HS-5 (cell line): ENCODE measurements at places on chromosomes 4 and X.

DNA sequence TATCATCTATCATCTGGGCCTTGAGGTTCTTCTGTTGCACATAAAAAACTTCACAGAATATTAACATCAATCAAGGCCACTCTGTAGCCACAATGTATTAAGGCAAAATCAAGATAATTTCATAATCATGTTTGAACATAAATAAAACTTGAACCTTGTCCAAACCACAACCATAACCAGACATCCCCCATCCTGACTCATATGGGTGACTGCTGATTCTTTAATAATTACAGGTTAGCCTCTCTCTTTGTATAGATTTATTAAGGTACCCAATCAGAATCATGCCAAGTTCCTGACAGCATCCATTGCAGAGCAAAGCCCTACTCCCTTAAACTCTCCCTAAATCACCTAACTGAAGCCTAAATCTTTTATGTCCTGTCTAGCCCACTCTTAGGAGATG lies 16.7 kb upstream of the AREG start:
- DNase-seq: no peak

DNA sequence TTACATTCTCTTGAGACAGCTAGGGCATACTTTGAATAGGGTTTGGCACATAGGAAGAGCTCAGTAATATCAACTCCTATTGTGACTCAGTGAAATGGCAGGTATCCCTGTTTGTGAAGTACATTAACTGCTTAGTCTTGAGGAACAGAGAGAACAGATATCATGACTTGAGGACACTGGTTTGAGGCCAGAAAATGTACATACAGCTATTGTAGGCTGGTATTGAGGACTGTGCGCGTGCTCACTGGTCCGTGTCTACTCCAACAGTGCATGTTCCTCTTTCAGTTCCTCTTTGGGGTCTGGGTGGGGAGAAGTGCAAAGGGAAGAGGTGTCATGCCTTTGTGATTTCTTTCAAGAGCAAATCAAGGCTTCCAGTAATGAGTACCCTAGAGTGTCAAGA lies 34.6 kb upstream of the TBC1D9 start:
- no peak for DNase-seq

DNA sequence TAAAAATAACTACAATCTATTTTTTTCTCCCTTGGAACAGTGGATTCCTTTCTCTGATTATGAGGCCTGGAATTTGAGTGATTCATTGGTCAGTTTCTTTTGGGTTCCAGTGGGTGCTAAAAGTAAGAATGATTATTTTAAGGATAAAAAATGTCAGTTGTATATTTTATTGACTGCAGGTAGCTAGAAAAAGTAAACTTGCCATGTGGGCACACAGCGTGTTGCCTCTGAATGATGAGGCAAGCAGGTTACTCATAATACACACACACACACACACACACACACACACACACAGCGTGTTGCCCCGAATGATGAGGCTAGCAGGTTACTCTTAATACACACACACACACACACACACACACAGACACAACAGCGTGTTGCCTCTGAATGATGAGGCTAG lies 13.8 kb downstream of the GALNT7 start:
- DNase-seq: peak; percentile 62

GRCh38 chr4:36332023-36332781 lies 50.8 kb downstream of the DTHD1 start:
- no peak for DNase-seq

- no peak for DNase-seq
Observed at GRCh38 chrX:22015139-22015750, 16.9 kb upstream of the PHEX start.

GRCh38 chrX:68746988-68747387 lies 81.8 kb upstream of the EFNB1 start:
- no peak for DNase-seq

DNA sequence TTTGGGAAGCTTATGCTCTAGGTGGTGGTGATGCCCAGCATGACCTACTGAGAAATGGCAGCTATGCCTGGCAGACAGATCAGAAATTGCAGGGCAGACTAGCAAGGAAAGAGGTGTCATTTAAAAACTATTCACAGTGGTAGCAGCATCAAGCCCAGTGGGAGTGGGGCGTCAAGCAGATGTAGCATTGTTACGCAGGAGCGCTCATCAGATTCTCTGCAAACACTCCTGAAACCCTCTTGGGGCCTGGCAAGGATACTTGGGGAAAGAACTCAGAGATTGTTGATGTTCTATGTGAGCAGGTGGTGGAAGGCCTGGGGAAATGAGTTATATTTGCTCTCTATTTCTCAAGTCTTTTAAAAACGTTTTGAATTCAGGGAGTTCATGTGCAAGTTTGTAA lies 437.6 kb downstream of the RAPGEF2 start:
- DNase-seq: no peak

- no peak for DNase-seq
Observed at GRCh38 chrX:2793752-2794151, 35.0 kb upstream of the GYG2 start.

DNA sequence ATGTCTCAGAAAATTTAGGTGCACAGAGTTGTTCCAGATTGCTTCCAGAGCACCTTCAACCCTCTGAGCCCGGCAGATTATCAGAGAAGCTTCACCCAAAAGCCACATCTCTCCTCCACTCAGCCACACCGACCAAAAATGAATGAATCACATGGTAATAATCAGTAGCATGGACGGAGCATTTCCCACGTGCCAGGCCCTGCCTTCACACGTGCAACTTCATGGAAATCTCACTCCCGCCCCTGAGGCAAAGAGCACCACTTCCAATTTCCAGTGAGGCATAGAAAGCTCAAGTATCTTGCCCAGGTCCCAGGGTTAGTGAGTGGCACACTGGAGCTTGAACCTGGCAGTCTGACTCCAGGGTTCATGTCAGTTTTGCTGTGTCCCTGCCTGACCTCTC lies 56.5 kb downstream of the RELL1 start:
- DNase-seq: no peak

DNA sequence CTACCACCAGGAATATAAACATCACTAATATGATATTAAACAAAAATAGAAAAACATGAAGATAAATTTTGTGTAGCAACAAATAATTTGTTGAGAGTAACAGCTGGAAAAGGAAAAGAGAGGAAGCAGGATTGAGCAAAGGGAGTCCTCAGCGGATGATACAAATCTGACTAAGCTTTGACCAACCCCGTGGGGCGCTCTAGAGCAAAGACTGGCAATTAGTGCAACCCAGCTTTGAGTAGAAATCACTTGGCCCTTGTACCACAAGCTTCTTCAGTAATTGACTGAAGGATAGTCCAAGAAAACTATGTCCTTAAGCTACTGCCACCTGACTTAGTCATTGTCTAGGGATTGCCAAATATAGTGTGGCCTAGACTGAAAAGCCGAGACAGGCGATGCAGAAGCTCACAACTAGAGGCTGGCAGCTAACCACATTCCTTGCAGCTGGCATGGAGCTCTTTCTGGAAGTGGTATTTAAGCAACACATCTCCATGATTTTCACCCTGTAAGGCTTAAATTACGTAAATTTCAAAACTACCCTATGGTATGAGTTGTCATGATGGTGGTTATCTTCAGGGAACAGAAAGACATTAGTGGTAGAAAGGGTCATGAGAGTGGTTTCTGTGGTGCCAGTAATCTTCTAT lies 396.0 kb downstream of the PDGFC start:
- no peak for DNase-seq

DNA sequence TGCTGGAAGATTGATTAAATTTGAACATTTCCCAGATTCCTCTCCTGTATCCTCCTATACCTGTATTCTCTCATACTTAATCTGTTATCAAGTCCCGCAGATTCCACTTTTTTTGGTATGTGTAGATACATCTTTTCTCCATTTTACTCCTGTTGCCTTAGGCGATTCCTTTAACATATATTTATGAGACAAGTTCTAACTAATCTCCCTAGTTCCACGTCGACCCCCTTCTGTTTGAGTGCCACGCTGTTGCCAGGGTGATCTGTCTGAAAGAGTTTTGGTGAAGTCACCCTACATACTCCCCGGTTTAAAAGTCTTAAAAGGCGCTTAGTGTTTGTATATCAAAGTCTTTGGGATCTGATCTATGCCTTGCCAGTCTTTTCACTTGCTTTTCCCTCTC lies 2.4 kb downstream of the HNRNPH2 start:
- DNase-seq: no peak

- DNase-seq: peak; percentile 33
Observed at GRCh38 chr4:110793381-110793801, 170.5 kb upstream of the PITX2 start.

DNA sequence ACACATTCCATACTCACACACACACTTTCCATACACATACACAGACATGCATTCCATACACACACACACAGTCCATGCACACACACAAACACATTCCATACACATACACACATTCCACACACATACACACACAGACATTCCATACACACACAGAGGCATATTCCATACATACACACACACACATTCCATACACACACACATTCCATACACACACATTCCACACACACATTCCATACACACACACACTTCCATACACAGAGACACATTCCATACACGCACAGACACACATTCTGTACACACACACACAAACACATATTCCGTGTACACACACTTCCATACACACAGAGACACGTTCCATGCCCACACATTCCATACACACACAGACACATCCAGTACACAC lies 14.8 kb downstream of the LINC00632 start:
- DNase-seq: no peak

GRCh38 chrX:17086317-17086716 lies 139.9 kb downstream of the REPS2 start:
- no peak for DNase-seq

GRCh38 chr4:144565527-144566195 lies 80.3 kb upstream of the HHIP start:
- no peak for DNase-seq

- DNase-seq: no peak
Observed at GRCh38 chr4:40617872-40618271, 11.8 kb downstream of the RBM47 start.

DNA sequence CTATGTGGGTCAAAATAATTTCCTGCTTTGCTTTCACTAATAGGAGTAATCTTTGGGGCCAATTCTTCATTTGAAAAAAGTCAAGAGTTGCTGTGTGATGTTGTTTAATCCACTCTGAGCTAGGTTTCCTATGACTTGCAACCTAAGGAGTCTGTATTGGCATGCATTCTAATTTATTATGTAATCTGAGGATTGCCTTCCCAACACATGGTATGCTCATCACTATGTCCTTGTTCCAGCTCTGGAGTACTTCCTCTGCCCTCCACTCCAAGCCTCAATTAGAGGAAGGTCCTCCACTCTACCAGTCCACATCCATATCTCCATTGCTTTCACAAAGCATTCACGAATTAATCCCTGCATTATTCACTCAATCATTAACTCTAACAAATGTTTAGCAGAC lies 56.1 kb downstream of the PPP3CA start:
- DNase-seq: no peak

- no peak for DNase-seq
Observed at GRCh38 chrX:110317061-110317819, 645 bp downstream of the AMMECR1 start.

DNA sequence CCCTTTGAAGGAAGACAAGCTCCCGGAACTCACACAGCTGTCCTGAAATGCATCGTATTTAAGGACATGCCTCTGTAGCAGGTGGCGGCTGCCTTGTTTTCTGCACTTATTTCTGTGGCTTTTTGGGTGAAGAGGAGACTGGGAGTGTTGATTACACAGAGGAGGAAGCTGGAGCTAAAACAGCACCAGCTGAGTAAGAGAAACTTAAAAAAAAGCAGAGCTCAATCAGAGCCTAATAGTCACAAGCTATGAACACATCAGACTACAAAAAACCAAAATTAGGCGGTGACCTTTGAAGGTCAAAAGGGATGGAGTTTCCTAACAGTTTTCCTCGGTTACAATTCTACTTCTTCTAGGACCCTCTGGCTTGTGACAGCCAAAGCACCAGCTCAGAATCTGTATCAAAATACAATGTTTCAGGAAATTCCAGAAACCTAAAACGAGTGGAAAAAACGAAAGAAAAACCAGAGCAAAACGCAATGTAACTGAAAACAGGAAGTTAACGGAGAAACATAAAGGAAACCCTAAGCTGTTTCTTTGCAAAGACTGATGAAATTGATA lies 13.5 kb downstream of the PRKX start:
- DNase-seq: no peak

- no peak for DNase-seq
Observed at GRCh38 chr4:16129336-16129735, 45.5 kb upstream of the PROM1 start.

- no peak for DNase-seq
Observed at GRCh38 chr4:25386926-25387325, 9.9 kb downstream of the ANAPC4 start.

DNA sequence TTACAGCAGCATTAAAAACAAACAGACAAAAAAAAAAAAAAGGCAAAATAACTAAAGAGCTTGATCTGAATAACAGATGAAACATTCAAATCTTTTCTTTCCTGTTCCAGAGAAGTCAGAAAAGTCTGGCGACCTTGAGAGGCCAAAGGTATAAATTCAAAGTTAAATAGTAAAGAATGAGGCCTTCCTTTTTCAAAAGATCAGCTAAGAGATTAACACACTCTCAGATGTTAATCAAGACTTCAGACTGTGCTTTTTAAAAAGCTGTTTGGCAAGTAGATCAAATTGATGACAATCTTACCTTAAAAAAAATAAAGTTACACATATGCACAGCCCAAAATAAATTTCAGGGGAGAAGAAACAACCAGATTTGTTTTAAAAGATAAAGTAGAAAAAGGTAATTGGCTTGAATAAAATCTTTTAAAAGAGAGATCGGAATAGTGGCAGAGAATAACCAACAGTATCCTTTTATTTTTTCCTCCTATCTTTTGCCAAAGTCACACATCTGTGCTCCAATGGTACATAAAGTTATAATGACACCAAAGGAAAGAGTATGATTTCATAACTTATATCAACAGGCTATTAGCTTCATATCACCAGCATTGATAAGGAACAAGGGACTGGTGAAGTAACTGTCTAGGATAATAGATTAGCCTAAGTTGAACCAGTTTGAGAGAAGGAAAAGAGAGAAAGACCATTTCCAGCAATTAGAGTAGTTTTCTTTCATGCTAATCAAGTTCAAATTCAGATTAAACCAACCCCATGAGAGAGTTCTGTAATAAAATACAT lies 70.4 kb downstream of the METTL14 start:
- DNase-seq: no peak

- DNase-seq: no peak
Observed at GRCh38 chrX:69222103-69223090, 57.1 kb upstream of the PJA1 start.

DNA sequence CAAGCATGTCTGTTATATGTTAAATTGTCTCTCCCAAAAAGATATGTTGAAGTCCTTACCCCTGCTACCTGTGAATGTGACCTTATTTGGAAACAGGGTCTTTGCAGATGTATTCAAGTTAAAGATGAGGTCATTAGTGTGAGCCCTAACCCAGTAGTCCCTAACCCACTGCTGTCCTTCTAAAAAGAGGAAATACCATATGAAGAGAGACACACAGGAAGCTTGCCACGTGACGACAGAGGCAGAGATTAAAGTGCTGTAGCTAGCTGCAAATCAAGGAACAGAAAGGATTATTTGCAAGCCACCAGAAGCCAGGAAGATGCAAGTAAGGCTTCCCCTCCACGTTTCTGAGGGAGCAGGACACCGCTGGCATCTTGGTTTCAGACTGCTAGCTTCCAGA lies 150.1 kb downstream of the HNRNPD start:
- no peak for DNase-seq

GRCh38 chr4:143986180-143986579 lies 33.0 kb downstream of the GYPB start:
- DNase-seq: no peak
